ENCODE measurements at places on chromosomes 7 and 10. TPM values are rescaled to one million over a fixed set of nuclear protein-coding genes. Genes with fewer than 3 reads are reported as not detected.

- H3K36me3 ChIP-seq = no peaks in the 10 kb centered on the region
- H3K4me3 ChIP-seq = no peak within 1 kb of the TSS
- no peak for DNase-seq
- no peaks in the 10 kb centered on the region for H3K4me1 ChIP-seq
Observed at GRCh38 chr10:54800741-54801421, at the start of gene PCDH15. Gene PCDH15, minus strand, starts transcription at chr10:54801231. Its CDS starts 136,969 bp downstream, at chr10:54664262.

- H3K4me3 ChIP-seq = peak overlapping the region; percentile 64
- H3K36me3 ChIP-seq = no peaks in the 10 kb centered on the region
- H3K27me3 ChIP-seq = no peaks in the 10 kb centered on the region
- peak; percentile 92 for DNase-seq
- peak overlapping the region; percentile 97 for H3K27ac ChIP-seq
Observed at GRCh38 chr10:92591550-92592022, 1.3 kb upstream of the KIF11 start.

DNA sequence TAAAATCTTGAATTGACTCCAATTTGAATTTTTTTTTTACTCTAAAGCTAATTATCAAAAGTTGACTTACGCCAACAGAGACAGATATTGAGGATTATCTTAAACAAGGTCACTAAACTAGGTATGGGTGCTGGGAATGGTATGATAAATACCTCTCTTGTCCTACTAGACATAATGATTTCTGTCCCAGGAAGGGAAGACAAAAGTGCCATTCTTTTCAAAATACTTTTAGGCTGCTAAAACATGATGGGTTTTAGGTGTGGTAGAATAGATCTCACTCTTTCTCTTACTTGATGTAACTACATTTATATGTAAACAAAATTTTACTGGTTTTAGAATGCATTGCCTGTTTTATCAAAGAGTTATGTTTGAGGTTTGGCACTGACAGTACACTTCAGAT lies 15.1 kb downstream of the TMEM60 start:
- no peak overlapping the region for H3K27ac ChIP-seq
- H3K4me1 ChIP-seq = no peaks in the 10 kb centered on the region
- no peak overlapping the region for H3K4me3 ChIP-seq
- no peaks in the 10 kb centered on the region for H3K27me3 ChIP-seq
- no peak for DNase-seq
- H3K36me3 ChIP-seq = no peaks in the 10 kb centered on the region

DNA sequence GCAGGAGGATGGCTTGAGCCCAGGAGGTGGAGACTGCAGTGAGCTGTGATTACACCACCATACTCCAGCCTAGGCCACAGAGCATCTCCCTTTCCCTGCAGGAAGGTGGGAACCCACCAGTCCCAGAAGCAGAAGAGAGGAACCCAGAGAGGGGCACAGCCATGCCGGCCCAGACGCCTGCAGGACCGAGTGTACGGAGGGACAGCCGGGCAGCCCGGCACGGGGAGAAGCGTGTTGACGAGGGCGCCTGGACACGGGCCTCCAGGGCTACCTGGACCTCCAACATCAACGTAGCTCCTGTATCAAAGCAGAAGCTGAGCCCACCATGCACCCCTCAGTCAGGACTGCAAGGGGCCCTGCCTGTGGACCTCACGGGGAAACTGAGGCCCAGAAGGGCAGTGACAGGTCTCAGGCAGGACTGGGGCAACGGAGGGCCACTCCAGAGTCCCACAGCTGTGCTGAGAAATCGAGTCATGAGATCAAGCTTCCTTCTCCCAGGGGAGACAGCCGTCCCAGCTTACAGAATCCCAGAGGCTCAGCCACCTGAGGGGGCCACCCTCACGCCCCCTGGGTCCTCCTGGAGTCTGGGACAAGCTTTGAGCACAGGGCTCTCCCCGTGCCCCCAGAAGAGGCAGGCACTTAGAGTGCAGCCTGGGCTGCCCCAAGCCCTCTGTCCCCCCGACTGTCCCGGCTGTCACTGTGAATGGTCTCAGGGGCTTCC lies 43.1 kb downstream of the TNRC18 start:
- no peaks in the 10 kb centered on the region for H3K27me3 ChIP-seq
- peak overlapping the region; percentile 61 for H3K27ac ChIP-seq
- peaks cover 4% of the 10 kb centered on the region for H3K4me1 ChIP-seq
- no peak for DNase-seq
- H3K36me3 ChIP-seq = no peaks in the 10 kb centered on the region

MYPN gene
- 0.33 TPM for total RNA-seq

AGAP6 gene
- total RNA-seq = 29.8 TPM

WNT8B gene
- not detected for total RNA-seq

ACBD7 gene
- total RNA-seq = 1.0 TPM

CEP55 gene
- 0.73 TPM for total RNA-seq

SLC25A13 gene
- total RNA-seq = 39.0 TPM

CC2D2B gene
- total RNA-seq = 2.0 TPM
